ENCODE measurements at places on chromosomes 3 and 15.

GRCh38 chr3:144968750-144969350 lies 997.2 kb downstream of the DIPK2A start:
- no peak for DNase-seq

DNA sequence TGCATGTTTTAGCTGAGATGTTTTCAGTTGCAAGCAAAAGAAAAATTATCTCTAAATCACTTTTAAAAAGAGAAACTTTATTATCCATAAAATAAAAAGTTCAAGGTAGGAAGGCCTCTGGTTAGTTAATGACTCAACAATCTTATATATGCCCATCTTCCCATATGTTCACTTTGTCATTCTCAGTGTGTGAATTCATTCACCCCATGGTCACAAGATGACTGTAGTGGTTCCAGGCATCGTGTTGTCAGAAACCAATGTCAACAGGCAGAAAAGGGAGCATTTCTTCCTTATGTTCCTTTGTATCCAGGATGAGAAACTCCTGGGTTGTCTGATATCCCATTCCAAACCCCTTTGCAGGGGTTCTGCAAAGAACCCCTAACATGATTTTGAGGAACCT lies 119.9 kb upstream of the RAP2B start:
- DNase-seq: no peak

DNA sequence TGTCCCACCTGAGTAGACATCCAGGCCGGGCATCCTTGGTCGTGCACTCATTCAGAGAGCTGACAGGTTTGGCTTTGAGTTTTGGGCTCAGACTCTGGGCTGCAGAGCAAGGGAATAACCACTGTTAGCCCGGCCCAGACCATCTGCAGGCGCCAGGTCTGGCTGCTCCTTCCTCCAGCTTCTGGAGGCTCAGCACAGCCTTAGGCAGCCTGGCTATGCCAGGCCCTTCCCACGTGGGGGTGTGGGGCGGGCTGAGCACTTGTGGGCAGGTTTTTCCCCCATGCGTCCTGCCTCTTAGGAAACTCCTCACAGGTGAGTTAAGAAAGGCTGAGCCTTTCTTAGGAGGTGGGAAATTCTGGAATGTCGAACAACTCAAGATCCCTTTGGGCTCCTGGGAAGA lies 11.2 kb downstream of the PLA2G4B start:
- no peak for DNase-seq

GRCh38 chr3:39327746-39328349 lies 1.7 kb upstream of the CCR8 start:
- DNase-seq: no peak
